ENCODE measurements at places on chromosomes 2 and 18. TPM values are rescaled to one million over a fixed set of nuclear protein-coding genes. Genes with fewer than 3 reads are reported as not detected.
A peak's percentile ranks its signal among the peaks of the same experiment; 100 is the strongest.

DNA sequence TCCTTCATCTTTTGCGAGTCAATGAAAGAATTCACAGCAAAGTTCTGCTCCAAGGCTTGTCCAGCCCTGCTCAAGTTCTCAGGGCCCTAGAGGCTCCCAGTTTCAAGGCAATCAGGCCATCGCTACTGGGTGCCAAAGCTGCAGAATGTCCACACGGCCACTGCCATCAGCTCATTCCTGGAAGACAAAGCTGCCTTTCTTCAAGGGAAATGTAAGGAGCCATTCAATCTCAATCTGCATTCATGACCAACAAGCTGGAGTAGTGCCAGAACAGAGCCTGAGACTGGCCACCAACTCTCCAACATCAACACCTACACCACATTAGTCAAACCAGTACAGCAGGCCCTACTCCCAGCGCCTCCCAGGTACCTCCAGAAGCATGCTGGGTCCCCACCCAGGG, 202.2 kb downstream of the TCF4 start:
- peak; percentile 56 for DNase-seq

DNA sequence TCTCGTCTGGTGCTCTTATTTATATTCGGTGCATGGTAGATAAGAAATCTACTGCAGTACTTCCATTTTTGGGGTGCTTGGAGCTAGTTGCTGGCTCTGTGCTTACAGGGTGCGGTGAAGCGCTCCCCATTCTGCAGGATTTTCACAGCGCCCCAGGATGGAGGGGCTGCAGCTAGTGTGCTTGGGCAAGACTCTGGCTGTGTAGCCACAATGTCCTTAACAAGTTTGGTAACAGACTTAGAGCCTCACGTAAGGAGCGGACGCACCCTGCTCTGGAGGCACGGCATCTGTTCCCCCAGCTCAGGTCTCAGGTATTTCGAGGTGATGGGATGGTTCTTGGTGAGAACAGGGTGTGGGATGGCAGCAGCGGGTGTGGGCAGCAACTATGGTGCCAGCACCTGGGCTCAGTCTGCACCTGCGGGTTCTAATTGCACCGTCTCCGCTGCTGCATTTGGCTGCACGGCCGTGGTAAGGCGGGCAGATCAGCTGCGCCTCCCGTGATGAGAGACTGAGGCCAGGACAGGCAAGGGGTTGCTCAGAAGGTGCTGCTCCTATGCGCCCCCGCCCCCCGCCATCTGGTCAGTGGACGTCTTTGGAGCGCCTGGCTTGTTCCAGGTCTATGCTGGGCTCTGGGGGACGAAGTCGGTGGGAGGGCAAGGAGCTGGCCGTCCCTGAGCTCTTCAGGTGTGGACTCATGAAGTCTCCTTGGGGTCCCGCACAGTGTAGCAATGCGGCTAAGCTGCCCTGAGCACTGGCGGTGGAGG, 20.1 kb upstream of the ALLC start:
- DNase-seq: no peak

DNA sequence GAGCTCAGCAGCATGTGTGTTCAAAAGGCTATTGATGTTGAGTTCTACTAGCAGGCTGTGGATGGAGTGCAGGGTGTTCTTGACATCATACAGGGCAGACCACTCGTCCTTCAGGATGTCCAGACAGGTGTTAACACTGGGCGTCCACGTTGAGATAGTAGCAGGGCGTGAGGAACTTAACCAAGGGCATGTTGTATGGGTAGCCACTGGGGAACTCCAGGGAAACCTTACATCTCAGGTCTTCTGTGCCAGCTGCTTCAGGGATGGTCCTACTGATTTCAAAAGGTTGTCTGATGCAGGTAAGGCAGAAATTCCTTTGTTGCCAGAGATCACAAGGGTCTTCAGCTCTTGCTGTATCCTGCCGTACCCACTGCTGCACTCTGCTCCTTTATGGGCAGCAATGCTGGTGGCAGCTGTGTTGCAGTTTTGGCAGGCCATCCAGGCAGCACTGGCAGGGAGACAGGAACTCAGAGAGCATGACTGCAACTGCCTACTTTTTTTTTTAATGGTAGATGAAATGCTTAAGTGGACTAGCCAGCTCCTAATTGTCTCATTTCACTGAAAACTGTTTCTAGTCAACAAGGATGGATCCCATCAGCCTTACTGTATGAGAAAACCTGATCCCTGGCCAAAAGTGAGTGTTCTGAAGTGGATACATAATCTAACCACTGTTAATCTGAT, 32.4 kb upstream of the RBBP8 start:
- peak; percentile 71 for DNase-seq

DNA sequence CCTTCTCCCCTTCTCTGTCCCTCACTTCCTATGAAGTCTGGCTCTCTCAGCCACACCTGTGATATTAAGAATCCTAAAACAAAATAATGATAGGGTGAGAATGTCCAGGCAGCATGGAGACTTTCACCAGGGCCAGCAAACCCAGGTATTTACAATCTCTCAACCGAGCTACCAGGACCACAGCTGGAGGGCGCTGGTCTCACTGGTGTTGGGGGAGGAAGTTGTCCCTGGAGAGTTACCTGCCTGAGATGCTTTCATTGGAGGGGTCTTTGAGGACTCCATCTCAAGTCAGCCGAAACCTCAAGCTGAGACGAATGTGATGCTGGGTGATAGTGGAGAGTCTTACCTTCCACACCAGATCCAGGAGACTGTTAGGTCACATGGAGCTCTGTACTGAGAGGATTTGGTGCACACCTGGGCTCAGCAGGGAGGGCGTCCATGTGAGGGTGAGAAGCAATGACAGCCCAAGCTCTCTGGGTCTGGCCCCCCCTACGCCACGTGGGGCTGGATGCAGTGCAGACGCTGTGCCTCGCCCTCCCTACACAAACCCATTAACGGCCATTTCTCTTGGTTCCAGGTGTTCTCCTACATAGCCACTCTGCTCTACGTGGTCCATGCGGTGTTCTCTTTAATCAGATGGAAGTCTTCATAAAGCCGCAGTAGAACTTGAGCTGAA, 27.4 kb downstream of the MAL start:
- DNase-seq: no peak

GRCh38 chr18:61225336-61225735, 107.9 kb upstream of the CDH20 start:
- no peak for DNase-seq

GRCh38 chr2:18491577-18491976, 68.9 kb downstream of the RDH14 start:
- DNase-seq: no peak

GRCh38 chr2:71571945-71572344, 118.6 kb downstream of the DYSF start:
- DNase-seq: no peak

DNA sequence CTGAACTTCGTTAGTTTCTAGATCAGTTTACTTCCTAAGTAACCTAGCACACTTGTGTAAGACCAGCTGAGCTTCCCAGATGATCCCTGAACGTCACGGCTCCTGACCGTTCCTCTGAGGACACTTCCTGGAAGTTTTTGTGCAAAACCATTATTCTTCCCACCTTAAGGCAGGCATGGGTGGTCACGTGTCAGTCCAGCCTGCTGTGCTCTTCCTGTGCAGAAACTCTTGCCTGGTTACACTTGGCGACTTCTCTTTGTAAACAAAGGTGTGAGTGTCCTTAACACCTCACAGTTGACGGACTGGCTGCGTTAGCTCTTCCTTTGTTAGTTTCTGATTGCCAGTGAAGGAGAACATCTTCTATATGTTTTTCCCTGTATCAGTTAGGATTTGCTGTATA, 118.3 kb downstream of the SH3RF3 start:
- no peak for DNase-seq

Gene TTC31
- 11.4 TPM for polyA plus RNA-seq

Gene PLCD4
- polyA plus RNA-seq: 0.48 TPM

Gene GCG
- not detected for polyA plus RNA-seq

Measured in right cardiac atrium (tissue), 5 donors.